ENCODE measurements at places on chromosomes 1 and 21.
A peak's percentile ranks its signal among the peaks of the same experiment; 100 is the strongest.

DNA sequence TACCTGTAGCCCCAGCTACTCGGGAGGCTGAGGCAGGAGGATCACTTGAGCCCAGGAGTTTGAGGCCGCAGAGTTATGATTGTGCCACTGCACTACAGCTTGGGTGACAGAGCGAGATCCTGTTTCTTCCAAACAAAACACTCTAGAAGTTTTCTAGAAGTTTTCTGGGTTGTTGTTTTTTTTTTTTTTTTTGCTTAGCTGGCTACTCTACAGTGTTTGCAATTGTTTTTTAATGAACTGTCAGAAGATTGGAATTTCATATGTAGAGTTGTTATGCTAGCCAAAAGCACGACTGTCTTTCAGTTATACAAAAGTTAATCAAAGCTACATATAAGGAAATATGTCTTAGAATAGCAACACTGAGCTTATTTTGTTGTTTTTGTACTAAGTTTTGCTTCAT lies 30.9 kb upstream of the NEXN start:
- no peak for DNase-seq

DNA sequence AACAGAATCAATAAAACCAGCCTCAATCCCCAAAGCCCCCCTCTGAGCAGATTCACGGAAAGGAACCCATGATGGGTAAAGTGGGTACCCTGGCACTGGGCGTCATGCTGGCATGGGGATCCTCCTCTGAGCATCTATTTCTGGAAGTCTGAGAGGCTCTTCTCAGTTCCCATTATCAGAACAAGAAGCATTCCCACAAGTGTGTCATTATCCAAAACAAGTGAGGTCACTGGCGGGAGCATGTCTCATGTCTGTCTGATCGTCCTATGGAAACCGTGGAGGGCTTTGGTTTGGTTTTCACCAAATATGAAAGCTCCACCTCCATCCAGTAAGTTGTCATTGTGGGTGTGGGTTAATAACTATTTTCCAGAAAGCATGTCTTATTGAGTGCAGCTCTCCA lies 70.7 kb downstream of the PGM1 start:
- no peak for DNase-seq

- no peak for DNase-seq
Measured at GRCh38 chr1:197680311-197680710, 95.0 kb downstream of the DENND1B start.

- DNase-seq = peak; percentile 59
Measured at GRCh38 chr1:28104866-28105467, 16.6 kb upstream of the EYA3 start.

DNA sequence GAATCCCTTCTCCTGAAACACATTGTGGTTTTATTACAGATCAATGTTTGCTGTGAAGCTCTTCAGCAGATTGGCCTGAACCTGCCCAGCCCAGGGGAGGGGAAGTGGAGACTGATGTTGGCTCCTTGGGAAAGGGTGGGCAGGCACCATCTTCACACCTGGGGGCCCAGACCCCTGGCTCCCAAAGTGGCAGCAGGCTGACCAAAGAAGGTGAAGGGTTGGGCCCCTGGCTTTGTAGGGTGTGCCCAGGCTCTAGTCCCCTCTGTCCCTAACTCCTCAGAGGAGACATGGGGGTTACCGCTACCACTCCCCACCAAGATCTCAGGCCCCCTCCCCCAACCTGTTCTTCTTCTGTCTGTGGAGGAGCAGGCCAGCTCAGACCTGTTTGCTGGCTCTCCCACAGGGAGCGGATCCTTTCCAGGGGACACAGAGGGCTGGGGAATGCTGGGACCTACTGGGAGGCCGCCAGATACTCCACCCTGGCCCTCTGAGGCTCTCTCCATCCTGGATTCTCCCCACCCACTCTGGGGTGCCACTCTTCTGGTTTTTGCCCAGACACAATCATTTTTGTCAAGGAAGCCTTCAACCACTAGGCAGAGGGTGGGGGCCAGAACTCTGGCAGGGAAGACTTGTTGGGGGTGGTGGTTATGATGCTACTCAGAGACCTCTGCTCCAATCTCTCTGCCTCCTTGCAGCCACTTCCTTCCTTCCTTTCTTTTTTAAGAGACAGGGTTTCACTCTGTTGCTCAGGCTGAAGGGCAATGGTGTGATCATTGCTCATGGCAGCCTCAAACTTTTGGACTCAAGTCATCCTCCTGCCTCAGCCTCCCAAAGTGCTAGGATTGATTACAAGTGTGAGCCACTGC lies 5.0 kb upstream of the EFNA3 start:
- no peak for DNase-seq

- DNase-seq = no peak
Measured at GRCh38 chr1:229784834-229785233, 158.8 kb downstream of the URB2 start.

DNA sequence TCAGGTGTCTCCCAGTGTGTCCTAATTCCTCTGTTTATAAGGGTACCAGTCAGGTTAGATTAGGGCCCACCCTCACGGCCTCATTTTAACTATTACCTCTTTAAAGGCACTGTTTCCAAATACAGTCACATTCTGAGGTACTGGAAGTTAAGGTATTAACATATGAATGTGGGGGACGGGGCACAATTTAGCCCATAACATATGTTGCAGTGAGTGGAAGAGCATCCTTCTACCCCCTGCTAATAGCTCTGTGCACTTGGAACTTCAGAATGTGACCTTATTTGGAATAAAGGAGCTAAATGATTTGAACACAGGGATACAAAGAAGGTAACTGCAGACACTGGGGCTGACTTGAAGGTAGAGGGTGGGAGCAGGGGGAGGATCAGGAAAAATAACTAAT lies 67.3 kb upstream of the ADGRL2 start:
- no peak for DNase-seq

GRCh38 chr21:39281207-39281606 lies 32.2 kb downstream of the BRWD1 start:
- no peak for DNase-seq

DNA sequence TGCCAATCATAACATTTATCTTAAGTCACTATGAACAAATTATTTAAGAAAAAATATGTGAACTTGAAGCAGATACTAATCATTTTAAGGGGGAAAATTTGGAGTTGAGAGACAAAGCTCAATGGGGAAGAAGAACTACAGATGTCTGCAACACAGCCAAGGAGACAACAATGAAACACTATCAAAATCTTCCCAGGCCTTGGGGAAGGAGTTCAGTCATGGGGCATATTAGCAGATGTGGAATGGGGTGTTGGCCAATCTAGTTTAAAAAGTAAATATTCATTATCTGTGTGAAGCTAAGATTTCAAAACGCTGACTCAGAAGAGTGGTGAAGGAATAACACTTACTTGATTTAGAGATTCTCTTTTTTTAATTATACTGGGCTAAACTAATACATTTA lies 671.6 kb upstream of the ZP4 start:
- DNase-seq = no peak

- DNase-seq = no peak
Measured at GRCh38 chr1:43152866-43153265, 19.2 kb downstream of the EBNA1BP2 start.

- DNase-seq = no peak
Measured at GRCh38 chr1:15452216-15452615, 4.3 kb upstream of the CELA2A start.

- DNase-seq = no peak
Measured at GRCh38 chr1:236381565-236382158, 12.4 kb upstream of the EDARADD start.

DNA sequence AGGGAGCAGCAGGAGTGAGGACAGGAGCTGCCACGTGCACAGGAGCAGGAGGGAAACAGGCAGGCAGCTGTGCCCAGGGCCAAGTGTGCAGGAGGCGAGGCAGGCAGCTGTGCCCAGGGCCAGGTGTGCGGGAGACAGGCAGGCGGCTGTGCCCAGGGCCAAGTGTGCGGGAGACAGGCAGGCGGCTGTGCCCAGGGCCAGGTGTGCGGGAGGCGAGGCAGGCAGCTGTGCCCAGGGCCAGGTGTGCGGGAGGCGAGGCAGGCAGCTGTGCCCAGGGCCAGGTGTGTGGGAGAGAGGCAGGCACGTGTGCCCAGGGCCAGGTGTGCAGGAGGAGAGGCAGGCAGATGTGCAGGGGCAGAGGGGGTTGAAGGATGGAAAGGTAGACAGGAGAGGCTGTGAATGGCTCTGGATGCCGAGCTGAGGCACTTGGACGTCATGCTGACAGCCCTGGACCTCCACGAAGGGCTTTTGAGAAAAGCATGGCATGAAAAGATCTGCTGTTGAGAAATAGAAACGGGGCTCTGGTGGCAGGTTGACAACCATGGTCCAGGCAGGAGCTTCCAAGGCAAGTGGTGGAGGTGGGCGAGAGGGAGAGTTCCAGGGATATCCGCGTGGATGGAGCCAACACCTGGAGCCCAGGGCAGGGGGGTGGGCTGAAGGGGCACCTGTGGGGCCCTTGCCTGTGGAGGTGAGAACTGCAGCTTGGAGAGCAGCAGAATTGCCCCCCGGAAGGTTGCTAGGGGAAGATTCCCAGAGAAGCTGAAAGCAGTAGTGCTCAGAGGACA lies 19.1 kb upstream of the NPHP4 start:
- DNase-seq = no peak

GRCh38 chr1:161763522-161764098 lies 2.5 kb upstream of the ATF6 start:
- DNase-seq = peak; percentile 16

DNA sequence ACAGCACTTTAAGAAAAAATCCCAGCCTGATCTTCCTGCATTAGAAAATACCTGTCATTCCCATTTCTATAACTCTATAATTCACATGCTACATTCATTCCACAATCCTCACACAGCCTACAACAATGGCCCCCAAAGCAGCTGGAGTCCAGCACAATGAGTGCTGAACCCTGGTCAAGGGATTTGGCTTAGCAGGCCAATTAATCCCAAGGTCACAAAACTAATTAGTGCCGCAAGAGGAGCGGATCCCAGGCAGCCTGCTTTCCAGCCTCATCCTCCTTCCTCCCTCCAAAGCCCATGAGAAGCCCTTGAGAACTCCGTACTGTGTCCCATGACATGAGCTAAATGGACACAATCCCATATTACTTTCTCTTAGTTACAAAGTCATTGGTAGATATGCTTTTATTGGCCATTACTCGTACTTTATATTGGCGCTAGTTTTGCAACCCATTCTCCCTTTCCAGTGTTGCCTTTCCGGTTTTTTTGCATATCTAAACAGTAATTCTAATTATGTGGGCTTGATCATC lies 94.8 kb downstream of the DAB1 start:
- no peak for DNase-seq

- no peak for DNase-seq
Measured at GRCh38 chr1:47196622-47197021, 6.8 kb upstream of the PDZK1IP1 start.

DNA sequence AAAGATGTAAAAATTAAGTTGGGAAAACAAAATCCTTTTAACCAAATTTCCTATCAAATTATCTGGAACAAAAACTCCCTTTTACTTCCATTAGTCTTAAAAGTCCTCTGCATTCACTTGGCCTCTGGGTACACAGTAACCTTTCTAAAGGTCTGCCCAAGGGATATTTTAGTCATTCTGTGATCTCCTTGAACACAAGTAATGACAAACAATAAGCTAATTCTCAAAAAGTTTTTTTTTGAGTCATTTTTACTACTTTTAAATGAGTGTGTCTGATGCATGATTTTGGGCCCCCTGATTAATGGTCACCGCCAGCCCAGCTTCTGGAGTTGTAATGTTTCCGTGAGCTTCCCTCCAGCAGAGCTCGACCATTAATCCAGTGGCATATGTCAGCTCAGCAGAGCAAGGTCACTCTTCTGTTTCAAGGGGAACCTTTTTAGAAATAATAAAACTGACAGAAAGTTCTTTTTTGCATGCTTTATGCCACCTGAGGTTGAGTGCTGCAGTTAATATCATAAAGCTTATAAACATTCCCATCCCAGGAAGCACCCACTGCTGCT lies 14.3 kb downstream of the SAMSN1 start:
- DNase-seq = no peak

DNA sequence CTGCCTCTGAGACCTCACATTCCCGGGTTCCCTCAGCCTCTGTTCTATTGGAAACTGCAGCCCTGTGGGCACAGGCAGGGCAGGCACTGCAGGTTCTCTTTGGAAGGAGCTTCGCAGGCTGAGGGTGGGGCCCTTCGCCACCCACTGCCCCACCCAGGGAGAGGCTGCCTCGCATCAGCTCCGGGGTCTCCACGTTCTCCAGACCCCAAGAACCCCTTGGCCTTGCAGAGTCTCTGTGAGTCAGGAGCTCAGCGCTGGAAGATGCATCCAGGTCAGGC lies 8.6 kb upstream of the C1orf159 start:
- no peak for DNase-seq

GRCh38 chr1:206457408-206458120 lies 12.7 kb upstream of the IKBKE start:
- DNase-seq = no peak

GRCh38 chr1:3432306-3432705 lies 22.2 kb upstream of the ARHGEF16 start:
- DNase-seq = no peak

All from G401 (cell line).